Large intestine (tissue), 12 donors: ENCODE measurements at places on chromosomes 1 and 21. TPM values are rescaled to one million over a fixed set of nuclear protein-coding genes. Genes with fewer than 3 reads are reported as not detected.
A peak's percentile ranks its signal among the peaks of the same experiment; 100 is the strongest.

Gene ASTN1
- 3.0 TPM for polyA plus RNA-seq

Gene SH3BP5L
- 31.1 TPM for polyA plus RNA-seq

DNA sequence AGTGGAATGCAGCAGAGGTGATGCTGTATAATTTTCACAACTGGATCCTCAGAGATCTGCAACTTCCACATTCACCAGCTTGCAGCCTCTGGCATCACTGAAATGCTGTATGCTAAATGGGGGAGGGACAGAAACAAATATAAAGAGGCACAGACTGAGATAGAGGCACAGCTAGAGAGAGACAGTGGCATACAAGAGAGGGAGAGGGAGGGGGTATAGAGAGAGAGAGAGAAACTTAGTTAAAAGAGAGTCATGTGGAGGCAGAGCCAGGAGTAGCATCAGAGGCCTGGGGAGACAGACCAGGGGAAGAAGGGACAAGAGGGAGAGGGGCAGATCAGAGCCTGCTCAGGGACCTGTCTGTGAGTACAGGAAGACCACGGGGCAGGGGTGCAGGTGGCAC is 84.5 kb upstream of the GRIK3 start:
- peaks cover 3% of the 10 kb centered on the region for H3K27me3 ChIP-seq
- DNase-seq, result no peak
- H3K4me3 ChIP-seq, result no peak overlapping the region
- H3K4me1 ChIP-seq, result no peaks in the 10 kb centered on the region

- H3K27ac ChIP-seq, result no peak overlapping the region
- no peaks in the 10 kb centered on the region for H3K27me3 ChIP-seq
- H3K36me3 ChIP-seq, result no peaks in the 10 kb centered on the region
- no peak for DNase-seq
These were observed 20.9 kb upstream of the LRP8 start for GRCh38 chr1:53348486-53349368.

- H3K36me3 ChIP-seq, result peaks cover 41% of the 10 kb centered on the region
- peak overlapping the region; percentile 56 for H3K27ac ChIP-seq
- no peak overlapping the region for H3K4me3 ChIP-seq
- H3K4me1 ChIP-seq, result peaks cover 13% of the 10 kb centered on the region
- DNase-seq, result peak; percentile 71
These were observed 23.5 kb downstream of the F11R start for GRCh38 chr1:160997323-160998038.

DNA sequence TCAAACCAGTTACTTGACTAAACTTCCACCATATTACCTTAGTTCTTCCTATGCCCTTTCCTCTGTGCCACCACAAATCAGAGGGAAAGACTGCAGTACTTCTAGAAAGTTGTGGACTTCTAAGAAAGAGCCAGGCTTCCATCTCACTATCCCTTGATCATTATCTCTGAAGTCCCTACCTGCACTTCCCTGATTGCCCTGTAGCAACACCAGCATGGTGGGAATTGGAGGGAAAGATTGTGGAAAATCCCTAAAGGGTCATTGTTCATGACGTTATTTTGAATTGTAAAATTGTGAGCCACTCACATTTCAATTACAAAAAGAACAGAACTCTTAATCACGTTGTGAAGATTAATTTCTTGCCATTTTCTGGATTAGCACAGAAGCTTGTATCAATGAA is 23.4 kb upstream of the KIAA1614 start:
- peaks cover 2% of the 10 kb centered on the region for H3K4me1 ChIP-seq
- H3K36me3 ChIP-seq, result no peaks in the 10 kb centered on the region
- no peak overlapping the region for H3K27ac ChIP-seq
- no peak for DNase-seq

DNA sequence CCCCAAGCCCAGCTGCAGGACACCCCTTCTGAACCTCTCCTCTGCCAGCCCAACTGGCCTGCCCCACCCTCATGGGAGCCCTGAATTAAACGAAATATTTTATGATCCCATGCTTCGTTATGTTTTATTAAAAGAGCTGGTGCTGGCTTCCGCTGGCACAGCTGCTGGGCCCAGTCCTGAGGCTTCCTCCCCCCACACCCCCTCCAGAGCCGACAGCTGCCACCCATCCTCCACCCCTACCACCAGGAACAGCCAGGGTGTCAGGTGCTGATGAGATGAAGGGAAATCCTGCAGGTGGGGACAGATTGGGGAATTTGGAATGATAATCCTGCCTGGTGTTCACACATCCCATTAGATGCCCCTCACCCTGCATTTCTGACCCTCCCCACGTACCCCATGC is 19.0 kb downstream of the IGSF21 start:
- no peaks in the 10 kb centered on the region for H3K36me3 ChIP-seq
- no peak overlapping the region for H3K4me3 ChIP-seq
- no peak for DNase-seq
- no peak overlapping the region for H3K27ac ChIP-seq

- DNase-seq, result no peak
- no peak overlapping the region for H3K27ac ChIP-seq
- no peaks in the 10 kb centered on the region for H3K27me3 ChIP-seq
- no peaks in the 10 kb centered on the region for H3K36me3 ChIP-seq
These were observed 162.6 kb downstream of the HHIPL2 start for GRCh38 chr1:222385262-222385661.

DNA sequence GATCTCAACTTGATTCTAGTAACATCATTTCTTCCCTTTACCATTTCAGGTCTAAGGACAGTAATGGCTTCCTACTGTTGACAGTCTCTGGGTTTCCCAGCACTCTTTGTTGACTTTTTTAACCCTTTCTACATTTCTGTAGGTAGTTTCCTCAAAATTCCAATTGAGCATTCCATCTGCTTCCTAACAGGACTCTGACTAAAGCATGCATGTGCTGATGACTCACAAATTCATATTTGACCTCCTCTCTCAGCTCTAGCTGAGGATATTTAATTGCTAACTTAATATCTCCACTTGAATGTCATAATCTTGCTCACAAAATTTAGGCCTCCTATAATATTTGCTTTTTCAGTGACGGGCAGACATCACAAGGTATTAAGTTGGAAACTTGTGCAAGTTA is 93.3 kb upstream of the ZNHIT6 start:
- H3K4me3 ChIP-seq, result no peak overlapping the region
- no peak overlapping the region for H3K27ac ChIP-seq
- H3K4me1 ChIP-seq, result no peaks in the 10 kb centered on the region

Gene TSEN15
- polyA plus RNA-seq, result 29.1 TPM

Gene RNF220
- 83.4 TPM for polyA plus RNA-seq

Gene TP73
- polyA plus RNA-seq, result 0.55 TPM

- no peak overlapping the region for H3K4me3 ChIP-seq
- peaks cover 52% of the 10 kb centered on the region for H3K36me3 ChIP-seq
- H3K27me3 ChIP-seq, result no peaks in the 10 kb centered on the region
- DNase-seq, result no peak
These were observed 39.8 kb downstream of the DIP2A start for GRCh38 chr21:46498335-46499050.

DNA sequence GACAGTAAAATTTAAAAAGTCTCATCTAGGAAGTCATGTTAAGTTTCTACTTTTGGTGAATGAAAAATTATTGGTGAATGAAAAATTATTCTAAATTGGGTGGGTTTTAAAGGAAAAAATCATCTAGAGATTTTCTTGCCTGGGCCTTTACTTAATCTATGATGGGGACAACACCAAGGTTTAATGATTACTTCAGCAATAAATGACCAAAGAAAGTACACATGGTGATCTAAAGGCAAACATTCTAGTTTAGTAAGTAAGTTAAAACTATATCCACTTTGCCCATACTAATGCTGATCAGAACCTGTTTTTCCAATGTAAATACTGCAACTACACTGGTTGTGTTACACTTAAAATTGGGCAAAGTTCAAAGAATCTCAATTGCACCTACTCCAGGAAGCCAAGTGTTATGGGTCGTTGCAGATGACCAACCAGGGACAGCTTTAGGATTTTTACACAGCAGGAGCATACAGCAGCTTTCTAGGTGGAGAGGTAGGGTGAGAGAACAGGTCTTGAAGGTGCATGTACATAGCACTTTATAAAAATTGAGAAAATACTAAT is 14.6 kb upstream of the RPL5 start:
- peak overlapping the region; percentile 66 for H3K27ac ChIP-seq
- H3K27me3 ChIP-seq, result no peaks in the 10 kb centered on the region
- H3K4me3 ChIP-seq, result no peak overlapping the region
- H3K4me1 ChIP-seq, result peaks cover 23% of the 10 kb centered on the region
